HEK293T (cell line): ENCODE measurements at places on chromosomes 16 and 17.

DNA sequence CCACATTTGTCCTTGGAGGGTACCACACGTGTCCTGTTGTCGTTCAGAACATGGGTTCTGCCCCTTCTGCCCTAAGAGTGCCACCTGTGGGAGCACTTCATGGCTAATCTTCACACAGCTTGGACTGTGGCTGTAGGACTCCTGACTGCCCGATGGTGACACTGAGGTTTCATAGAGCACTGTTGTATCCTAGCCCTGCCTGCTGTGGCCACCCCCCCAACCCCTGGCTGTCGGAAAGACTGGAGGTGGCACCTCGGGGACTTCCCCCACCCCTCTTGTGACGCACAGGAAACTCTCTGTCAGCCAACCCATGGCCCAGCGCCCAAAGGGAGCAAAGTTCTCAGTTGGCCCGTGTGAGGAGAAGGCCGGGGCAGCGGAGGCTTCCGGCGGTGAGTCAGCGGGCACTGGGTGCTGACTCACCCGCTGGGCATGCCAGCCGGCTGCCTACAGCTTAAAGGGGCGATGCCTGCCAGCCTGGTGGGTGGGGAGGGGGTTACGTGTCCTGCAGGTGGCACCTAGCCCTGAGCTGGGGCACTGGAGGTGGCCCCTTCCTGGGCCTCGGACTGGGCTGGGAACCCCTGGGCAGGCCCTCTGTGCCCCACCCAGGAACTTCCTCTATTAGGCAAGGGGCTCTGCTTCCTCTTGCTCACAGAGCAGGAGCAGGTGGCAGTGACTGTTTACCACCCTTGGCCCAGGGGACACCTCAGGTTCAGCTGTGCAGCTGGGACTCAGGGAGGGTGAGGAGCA, 3.4 kb downstream of the MAP2K3 start:
- no peak for DNase-seq

DNA sequence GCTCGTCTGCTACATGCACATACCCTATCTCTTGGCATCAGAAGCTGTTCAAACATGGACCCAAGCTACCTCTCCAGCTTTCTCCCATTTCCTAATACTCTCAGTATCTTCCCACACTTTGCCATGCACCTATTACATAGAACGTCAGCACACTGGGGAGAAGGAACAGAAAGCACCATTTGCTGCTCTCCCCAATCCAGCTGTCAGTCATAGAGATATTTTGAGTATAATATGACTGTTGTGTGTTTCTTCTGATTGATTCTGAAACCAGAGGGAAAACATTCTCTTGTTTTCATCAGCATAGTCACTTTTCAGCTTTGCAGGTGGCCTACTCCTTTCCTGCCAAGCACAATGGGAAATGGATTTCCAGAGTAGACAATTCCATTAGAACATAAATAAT, 107.1 kb downstream of the ADAMTS18 start:
- DNase-seq, result no peak

- peak; percentile 66 for DNase-seq
Observed at GRCh38 chr16:546909-547770, 13.1 kb upstream of the PRR35 start.

DNA sequence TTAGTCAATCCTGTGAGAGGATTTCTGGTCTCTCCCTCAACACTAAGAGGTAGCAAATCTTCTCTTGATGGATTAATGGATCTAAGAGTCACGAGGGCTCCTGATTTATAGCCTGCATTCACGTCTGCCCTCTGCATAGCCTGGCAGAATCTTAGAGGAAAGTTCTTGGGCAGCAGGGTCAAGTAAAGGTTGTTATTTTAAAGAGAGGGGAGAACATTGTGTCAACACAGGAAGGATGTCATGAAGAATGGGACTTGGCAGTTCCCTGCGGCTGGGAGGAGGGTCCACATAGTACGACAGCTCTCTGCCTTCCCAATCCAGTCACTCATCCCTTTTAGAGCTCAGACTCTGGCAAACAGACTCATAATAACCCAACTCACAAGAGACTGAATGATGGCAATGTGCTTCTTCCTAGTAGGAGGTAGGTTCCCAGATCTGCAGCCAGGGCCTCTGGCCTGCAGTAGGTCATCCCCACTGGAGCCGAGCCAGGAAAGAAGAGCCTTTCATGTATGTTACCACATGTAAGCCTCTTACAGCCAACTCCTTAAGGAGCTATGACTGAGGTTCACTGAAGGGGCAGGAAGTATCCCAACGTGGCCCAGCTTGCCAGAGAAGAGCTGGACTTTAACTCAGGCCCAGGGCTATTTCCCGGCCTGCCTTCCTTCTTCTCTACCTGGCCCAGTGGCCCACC, 25.4 kb upstream of the RPTOR start:
- DNase-seq, result no peak

GRCh38 chr17:48176471-48176855, 68.9 kb downstream of the SNX11 start:
- DNase-seq, result no peak

DNA sequence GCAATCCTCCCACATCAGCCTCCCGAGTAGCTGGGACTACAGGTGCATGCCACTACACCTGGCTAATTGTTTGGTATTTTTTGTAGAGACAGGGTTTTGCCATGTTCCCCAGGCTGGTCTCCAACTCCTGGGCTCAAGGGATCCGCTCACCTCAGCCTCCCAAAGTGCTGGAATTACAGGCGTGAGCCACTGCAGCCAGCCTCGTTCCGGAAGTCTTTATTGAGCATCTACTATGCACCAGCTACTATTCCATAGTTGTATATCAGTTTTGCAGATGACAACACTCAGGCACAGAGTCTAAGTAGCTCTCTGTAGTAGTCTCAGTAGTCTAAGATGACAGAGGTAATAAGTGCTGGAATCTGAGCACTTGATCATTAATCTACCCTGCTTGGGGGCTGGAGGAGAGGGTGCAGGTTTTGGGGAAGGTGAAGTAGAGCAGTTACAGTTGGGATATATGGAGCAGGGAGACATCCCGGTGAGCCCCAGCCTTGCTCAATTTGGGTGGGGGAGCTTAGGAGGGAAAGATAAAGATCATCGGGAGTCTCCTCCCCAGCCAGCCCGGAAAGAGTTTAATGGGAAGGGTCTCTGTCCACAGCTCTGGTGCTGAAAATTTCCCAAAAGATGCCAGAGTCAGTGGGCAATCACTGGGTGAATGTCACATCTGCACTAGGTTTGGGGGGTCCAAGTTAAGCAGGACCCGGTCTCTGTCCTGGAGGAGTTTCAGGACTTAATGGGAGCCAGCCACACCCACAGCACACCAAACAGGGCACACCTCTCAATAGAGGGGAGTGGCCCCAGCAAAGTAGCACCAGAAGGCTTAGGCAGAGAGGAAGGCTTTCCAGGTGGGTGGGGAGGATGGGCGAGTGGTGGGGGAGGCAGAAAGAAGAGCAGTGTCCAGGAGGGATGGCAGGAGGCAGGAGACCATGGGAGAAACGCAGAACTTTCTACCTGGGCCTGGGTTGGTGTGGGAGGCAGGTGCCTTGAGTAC, 1.7 kb downstream of the OTOP3 start:
- DNase-seq, result no peak

GRCh38 chr17:11485336-11486100, 112.8 kb upstream of the DNAH9 start:
- no peak for DNase-seq

DNA sequence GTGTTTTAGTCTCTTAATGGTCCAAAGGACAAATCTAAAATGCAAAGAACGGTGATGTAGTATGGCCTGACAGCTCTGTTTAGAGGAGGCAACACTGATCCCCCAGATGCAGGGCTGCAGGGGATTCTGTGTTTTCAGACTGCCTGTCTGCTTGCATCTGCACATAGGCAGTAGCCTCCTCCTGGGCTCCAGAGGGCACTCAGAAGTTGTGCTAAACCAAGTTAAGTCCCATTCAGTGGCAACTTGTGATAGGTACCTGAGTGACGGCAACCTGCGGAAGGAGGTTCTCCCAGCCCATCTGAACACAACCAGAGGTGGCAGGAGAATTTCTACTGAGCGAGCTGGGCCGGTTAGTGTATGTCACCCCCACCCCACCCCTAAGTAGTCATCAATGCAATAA, 9.9 kb downstream of the HAS3 start:
- no peak for DNase-seq

DNA sequence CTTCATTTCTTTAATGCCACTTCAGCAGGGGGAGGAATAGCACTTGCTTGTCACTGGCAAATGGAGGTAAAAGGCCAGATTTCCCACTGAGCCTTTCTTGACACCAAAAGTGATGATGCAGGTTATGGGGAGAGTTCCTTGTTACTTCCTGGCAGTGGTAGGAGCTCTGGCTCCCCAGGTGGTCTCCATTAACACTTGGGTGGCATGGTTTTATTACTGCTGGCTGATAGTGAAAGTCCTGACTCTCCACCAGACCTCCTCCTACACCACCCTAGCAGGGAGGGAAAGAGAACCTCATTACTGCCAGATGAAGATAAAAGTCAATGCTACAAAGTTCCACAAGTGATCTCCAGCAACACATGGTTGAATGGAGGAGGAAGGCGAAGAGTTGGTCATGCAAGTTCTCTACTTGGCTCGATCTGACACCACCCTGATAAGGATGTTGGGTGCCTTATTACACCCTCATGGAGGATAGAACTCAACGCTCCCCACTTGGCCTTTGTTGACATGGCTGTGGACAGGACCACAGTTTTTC, 152.7 kb upstream of the GNAO1 start:
- no peak for DNase-seq

- no peak for DNase-seq
Observed at GRCh38 chr17:77783991-77784820, 174.3 kb upstream of the TNRC6C start.

DNA sequence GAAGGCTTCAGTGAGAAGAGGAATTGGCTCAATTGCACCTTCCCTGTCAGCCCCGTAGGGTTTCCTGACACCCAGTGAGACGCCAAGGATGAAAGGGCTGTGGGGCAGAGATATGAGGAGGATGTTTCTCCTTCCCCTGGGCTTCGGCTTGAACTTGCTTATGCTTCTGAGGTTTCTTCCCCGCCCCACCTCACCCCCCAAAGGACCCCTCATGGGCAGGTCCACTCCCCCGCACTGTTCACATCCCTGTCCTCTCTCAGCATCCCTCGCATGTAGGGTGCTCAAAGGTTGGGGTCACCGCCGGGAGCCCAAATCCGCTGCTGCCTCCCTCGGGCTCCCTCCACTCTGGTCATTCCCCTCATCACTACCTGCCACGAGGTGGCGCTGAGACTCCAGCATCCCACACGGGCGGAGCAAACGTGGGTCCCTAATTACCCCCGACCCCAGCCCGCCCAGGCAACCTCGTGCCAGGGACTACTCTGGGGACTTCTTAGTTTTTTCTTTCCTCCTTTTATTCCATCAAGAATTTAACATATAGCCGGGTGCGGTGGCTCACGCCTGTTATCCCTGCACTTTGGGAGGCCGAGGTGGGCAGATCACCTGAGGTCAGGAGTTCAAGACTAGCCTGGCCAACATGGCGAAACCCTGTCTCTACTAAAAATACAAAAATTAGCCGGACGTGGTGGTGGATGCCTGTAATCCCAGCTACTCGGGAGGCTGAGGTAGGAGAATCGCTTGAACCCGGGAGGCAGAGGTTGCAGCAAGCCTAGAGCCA, 3.3 kb upstream of the TRARG1 start:
- DNase-seq, result peak; percentile 81

- no peak for DNase-seq
Observed at GRCh38 chr17:33053676-33054075, 62.0 kb downstream of the SPACA3 start.

DNA sequence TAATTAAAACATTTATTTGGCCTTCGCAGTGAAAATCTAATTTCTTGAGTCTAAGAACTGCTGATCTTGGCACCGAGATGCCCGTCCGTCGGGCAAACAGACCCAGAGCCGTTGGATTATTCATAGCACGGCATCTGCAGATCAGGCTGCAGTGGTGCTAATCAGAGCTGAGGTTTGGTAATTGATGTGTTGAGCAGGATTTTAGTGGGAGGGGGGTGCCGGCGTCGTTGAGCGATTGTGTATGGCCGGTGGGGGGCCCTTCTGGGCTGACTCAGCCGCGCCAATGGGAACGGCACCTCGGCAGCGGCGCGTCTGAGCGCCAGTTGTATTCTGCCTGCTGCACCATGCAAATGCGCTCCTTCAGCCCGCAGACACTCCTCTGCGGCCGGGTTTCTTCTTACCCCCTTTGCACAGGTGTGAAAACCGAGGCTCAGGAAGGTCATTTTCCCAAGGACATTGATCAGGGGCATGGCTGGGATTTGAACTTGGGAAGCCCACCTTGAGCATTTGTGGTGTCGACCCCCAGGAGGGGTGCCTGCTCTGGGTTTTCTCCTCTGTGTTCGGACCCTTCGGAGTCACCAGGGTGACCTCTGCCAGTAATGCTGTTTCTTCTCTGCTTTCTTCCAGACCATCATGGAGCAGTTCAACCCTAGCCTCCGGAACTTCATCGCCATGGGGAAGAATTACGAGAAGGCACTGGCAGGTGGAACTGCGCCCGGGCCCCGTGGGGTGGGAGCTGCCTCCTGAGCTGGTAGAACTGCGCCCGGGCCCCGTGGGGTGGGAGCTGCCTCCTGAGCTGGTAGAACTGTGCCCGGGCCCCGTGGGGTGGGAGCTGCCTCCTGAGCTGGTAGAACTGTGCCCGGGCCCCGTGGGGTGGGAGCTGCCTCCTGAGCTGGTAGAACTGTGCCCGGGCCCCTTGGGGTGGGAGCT, 18.4 kb downstream of the BAIAP2 start:
- no peak for DNase-seq

GRCh38 chr17:2610195-2611175, 17.0 kb downstream of the PAFAH1B1 start:
- DNase-seq, result no peak

- DNase-seq, result no peak
Observed at GRCh38 chr17:80312621-80313135, 52.0 kb downstream of the RNF213 start.

DNA sequence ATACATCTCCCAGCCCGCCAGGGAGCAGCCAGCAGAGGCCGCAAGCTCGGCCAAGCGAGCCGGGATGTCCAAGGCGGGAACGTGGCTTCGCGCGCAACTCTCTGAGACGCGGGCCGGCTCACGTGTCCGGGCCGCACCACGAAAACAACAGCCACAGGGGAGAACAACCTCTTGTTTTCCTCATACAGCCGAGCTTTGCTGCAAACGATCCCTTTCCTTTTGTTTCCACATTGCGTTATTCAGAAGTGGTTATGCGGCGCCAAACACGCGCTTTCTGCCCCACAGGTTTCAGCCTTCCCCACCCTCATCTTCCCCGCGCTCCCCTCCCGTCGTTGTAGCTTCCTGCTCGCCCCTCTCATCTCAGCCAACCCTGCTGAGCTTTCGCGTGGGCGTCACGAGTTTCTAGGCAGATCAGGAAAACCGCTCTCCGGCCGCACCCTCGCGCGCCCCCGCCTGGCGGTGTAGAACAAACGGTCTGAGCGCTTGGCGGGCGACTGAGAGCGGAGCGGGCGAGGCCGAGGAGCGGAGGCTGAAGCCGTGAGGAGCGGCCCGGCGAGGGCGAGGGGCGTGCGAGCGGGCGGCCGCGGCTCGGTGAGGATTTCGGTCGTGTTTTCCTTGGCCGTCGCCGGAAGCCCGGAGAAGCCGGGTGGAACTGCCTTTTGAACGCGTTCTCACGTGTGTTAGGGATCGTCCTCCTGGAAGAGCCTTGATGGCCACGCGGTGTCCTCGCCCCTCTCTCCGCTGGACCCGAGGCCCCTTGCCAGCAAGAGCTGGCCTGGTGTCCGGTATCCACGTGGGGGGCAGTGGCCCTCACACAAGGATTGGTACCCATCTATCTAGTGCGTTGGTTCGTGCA, 6.6 kb upstream of the SMARCD2 start:
- DNase-seq, result peak; percentile 95
